Activated B cell treated with CpG ODN at 0.5 μM for 24 hours (primary cell): ENCODE measurements at places on chromosomes 6 and 20. TPM values are rescaled to one million over a fixed set of nuclear protein-coding genes. Genes with fewer than 3 reads are reported as not detected.
A peak's percentile ranks its signal among the peaks of the same experiment; 100 is the strongest.

DNA sequence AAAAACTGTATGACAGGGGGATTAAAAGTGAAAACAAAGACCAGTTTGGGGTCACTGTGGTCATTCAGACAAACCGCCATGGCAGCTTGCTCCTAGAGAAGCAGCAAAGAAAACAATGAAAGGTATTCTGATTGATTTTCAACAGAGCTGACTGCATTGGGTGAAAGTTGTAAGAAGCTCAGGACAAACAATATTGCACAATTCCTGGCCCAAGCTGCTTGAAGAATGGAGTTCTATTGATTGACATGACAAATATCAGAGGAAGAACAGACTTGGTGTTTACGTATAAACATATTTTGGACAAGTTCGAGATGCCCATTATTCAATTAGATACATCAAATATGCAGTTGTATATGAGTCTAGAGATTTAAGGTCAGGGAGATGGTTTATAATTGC, 62.0 kb downstream of the TRIM38 start:
- no peak for DNase-seq

Gene TRIM31
- not detected in 2 replicates for total RNA-seq

GRCh38 chr6:166419286-166419685, 36.5 kb upstream of the MPC1 start:
- DNase-seq, result no peak

DNA sequence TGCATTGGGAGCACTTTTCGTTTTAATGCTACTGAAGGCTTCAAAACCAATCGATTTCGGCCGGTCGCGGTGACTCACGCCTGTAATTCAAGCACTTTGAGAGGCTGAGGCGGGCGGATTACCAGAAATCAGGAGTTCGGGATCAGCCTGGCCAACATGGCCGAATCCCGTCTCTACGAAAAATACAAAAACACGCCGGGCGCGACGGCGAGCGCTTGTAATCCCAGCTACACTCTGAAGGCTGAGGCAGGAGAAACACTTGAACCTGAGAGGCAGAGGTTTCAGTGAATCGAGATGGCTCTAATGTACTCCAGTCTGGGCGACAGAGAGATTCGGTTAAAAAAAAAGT, 58.4 kb downstream of the TRIM38 start:
- DNase-seq, result peak; percentile 51

DNA sequence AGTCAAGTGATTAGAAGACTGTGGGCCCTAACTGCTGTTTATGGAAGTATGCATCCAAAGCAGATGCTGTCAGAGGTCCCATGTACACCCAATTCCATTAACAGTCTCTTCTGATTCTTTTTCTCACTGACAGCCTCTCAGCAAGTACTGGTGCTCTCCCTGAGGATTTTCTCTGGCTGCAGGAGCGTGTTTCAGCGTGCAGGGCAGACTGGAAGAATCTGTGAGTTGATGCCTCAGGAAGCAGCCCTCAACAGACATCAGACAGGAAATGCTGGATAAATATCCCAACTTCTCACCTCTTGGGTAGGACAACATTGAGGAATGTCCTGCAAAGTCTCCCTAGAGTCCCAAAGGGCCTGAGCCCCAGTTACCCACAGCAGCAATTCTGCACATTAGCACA, 40.8 kb downstream of the ANKEF1 start:
- DNase-seq, result no peak

DNA sequence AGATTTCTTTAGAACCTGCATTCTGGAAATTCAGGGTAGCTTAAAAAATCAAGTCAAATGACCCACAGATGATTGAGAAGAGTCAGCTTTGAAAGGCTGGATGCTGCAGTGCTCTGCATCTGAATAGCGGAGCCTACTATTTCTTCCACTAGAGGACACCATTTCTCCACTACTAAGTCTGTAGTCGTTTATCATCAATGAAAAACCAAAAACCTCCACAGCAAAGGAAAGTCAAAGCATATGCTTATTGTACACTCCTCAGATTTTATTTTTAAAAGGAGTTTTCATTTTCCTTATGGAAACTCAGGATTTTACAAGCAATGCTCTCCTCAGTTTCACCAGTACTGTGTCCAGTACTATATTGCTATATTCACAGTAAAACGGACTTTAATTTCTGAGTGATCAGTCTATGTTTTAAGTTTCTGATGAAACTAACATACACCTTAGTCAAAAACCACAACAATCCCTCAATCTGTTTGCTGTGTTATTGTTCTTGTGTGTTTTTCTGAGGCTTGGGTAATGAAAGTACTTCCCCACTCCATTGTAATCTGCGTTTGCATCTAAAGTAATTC, 50.5 kb upstream of the ENPP5 start:
- no peak for DNase-seq

Gene ARMC12
- total RNA-seq, result 0.89 and 1.1 TPM in 2 replicates

Gene SLC22A2
- not detected in 2 replicates for total RNA-seq

GRCh38 chr20:57940868-57941522, 231.2 kb upstream of the PMEPA1 start:
- DNase-seq, result no peak

- no peak for DNase-seq
Measured at GRCh38 chr20:62293111-62293784, 9.5 kb upstream of the ADRM1 start.

GRCh38 chr6:2449572-2449940, 204.2 kb upstream of the GMDS start:
- DNase-seq, result no peak

- no peak for DNase-seq
Measured at GRCh38 chr6:107590378-107590777, 100.5 kb downstream of the SOBP start.

GRCh38 chr6:44203955-44204354, 12.8 kb upstream of the MYMX start:
- DNase-seq, result no peak

Gene MEI4
- not detected in 2 replicates for total RNA-seq

- DNase-seq, result no peak
Measured at GRCh38 chr6:163351013-163351412, 63.5 kb upstream of the QKI start.

Gene HLA-DMB
- total RNA-seq, result 341 and 365 TPM in 2 replicates

DNA sequence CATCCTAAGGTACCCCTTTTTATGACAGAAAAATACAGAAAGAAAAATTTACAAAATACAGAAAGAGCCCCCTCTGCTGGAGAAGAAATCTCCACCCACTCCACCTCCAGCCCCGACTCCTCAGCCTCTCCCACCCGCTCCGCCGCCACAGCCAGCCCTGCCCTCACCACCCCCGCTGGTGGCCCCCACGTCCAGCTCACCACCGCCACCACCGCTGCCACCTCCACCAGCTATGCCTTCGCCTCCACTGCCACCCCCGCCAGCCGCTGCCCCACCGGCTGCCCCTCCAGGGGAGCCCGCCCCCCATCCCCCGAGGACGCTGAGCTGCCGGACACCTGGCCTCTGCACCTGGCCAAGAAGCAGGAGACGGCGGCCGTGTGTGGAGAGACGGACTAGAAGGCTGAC, 17.7 kb downstream of the WFDC2 start:
- DNase-seq, result no peak

- no peak for DNase-seq
Measured at GRCh38 chr6:49713346-49713745, at the start of gene CRISP2. TSS of gene CRISP2 (minus strand) at chr6:49713543. CDS start at chr6:49709196, 4,347 bp downstream.

- no peak for DNase-seq
Measured at GRCh38 chr6:144546807-144547206, 261.7 kb downstream of the UTRN start.

GRCh38 chr6:127939442-127940066, 38.7 kb upstream of the THEMIS start:
- DNase-seq, result no peak

DNA sequence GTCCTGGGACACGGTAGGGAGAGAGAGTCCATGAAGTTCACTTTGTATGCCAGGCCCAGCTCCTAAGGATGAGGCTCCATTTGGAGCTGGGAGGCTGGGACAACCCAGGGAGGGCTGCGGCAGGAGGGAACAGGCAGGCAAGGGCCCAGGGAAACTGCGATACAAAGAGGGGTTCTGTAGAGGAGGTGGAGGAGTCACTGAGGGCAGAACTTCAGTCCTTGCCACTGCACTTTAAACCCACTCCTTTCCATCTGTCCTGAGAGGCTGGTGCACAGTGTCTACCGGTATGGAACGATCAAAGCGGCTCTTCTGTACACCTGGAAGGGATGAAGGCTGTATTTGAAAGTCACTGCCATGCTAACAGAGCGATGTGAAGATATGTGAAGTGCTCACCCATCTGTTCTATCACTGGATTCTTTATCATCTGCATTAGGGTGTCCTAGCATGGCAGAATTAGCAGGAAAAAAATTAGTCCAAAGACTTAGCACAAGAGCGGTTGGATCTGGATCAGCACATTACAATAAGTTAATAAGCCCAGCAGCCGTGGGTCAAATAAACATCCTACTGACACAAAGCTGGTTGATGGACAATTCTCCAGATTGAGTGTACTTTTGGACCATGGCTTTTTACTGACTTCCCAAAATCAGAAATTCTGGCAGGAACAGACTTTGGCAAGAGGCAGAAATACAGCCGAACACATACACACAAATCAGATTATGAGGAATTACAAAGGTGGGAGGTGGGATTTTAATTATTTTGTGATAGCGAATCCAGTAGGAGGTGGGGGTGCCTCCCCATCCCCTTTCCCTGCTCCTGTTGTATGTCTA, 20.9 kb upstream of the ZFAND3 start:
- no peak for DNase-seq

Gene PDYN
- not detected in 2 replicates for total RNA-seq

- no peak for DNase-seq
Measured at GRCh38 chr20:46752728-46753127, 43.3 kb downstream of the SLC2A10 start.

Gene PSORS1C2
- not detected in 2 replicates for total RNA-seq

GRCh38 chr20:3390759-3391425, 16.6 kb downstream of the DNAAF9 start:
- DNase-seq, result no peak

DNA sequence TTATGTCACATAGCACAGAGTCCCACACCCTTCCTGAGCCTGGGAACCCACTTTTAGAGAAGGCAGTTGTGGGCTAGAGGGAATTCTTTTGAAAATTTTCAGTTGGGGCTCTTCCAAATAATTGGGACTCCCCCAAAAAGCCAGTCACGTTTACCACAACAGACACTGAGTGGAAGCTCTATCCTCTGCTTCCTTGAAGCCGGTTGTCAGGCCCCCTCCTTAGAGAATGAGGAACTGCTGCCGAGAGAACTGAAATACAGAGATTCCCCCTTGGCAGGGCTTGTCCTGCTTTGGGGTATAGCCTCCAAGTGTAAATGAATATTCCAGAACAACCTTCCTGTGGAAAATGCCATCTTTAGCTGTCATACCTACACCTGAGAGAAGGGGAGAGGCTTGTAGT, 2.7 kb upstream of the JAG1 start:
- no peak for DNase-seq

- no peak for DNase-seq
Measured at GRCh38 chr20:64055893-64056638, 6.6 kb upstream of the SOX18 start.

GRCh38 chr6:134245706-134246105, 72.2 kb downstream of the SGK1 start:
- no peak for DNase-seq

DNA sequence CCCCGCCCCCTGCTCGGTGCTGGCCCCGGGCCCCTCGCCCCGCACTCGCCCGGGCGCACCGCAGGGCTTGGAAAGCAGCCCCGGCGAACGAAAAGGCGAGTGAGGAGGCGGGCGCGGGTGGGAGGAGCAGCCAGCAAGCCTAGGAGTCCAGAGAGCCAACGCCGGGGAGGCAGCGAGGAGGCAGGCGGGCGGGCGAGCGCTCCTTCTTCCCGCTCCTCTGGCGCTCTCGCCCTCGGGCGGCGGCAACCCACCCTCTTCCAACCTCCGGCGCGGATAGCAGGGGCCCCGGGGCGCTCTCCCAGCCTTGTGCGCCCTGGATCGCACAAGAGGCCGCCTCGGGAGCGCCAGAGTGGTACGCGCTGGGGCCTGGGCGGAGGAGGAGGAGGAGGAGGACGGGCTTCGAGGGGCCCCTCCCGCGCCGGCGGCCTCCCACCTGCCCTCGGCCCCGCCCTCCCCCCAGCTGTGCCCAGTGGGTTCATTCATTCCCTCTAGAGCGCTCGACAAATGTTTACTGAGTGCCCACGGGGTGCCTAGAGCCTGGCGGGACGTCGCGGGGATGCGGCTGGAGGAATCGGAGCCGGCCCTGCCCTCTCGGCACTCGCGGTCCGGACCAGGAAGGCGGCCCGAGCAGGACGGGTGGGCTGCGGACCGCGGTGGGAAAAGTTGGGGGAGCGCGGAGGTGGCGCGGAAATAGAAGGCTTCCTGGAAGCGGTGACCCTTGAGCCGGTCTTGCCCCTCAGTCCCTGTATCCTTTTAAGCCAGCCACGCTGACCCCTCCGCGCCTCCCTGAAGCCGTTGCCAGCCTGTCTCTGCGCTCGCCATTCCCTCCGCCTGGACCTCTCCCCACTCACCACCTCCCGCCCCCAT, at the start of gene BMP7:
Gene BMP7, minus strand, starts transcription at position 351 of the 867 bp plus-strand sequence. CDS start 519 bp downstream, outside the sequence.
- DNase-seq, result no peak

Gene SLC29A1
- total RNA-seq, result 15.0 and 17.3 TPM in 2 replicates

DNA sequence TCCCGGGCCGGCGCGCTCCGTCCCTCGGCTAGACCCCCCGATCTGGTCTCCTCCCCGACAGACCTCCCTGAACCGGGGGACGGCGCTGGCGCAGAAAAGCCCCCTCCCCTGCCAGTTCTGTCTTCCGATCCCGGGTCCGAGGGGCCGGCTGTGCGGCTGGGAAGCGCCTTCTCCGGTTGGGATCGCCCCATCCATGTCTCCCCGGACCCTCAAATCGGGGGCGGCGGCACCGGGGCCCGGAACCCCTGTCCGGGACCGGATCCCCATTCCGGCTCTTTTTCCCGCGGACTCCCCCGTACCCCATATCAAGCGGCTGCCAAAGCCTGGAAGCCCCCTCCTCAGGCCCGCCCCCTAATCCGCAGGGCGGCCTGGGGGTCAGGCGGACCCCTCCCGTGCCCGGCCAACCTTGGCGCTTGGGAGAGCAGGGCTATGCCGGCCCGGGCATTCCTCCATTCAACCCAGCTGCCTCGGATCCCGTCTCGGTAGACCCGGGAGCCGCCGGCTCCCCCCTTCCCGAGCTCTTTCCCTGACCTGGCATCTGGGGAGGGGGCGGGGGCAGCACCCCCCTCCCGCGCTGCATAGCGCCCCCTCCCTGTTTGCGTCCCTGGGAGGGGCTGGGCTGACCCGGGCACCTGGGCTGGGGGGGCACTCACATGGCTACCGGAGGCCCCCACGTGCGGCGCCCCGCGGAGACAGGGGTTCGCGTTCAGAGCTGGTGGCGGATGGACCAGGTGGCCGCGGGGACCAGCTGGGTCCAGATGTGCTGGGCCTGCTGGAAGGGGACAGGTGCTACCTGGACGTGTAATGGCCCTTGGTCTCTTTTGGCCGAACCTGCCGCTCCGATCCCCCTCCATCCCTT, 643 bp downstream of the DLGAP4 start:
- no peak for DNase-seq
